ENCODE measurements at places on chromosomes 5 and 9. TPM values are rescaled to one million over a fixed set of nuclear protein-coding genes. Genes with fewer than 3 reads are reported as not detected.

DNA sequence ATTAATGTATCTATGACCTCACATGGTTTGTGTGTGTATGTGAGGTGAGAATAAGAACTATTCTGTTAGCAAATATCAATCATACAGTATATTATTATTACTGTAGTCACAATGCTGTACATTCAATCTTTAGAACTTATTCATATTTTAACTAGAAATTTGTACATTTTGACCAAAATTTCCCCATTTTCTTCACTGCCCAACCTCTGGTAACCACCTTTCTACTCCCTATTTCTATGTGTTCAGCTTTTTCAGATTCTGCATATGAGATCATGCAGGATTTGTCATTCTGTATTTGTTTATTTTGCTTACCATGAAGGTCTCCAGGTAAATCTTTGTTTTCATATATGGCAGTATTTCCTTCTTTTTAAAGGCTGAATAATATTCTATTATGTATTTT is 607.9 kb downstream of the SLCO4C1 start:
- DNase-seq, result no peak

- DNase-seq, result no peak
These were observed 2.9 kb downstream of the IPPK start for GRCh38 chr9:92666912-92667532.

DNA sequence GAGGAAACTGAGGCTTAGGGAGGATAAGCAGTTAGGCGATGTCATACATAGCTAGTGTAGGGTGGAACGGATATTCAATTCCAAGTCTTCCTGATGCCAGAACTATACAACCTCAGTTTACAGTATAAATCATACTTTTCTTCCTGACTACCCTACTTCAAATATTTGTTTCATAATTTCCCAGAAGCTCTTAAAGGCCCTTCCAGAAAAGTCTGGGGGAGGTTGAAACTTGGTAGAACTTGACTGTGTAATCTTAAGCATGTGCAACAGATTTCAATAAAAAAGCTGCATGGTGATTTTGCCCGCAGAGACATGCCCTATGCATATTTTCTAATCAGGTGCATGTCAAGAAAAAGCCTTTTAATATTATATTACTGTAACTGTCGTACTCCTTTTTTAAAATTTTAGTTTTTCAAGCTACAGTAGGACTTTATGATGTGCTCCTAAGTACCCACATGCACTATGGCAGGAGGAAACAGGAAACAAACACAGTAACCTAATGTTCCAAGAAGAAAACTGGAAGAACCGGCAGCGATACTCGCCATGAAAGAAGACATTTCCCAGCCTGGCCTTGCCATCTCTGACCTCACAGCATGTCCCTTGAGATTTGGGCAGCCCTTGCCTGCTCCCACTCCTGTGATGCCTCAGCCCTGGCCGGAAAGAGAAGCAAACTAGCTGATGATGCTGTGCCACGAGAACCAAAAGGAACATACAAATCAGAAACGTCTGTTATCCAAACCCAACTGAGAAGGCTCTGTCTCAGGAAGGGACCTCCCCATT is 266.0 kb downstream of the EFNA5 start:
- DNase-seq, result no peak

DNA sequence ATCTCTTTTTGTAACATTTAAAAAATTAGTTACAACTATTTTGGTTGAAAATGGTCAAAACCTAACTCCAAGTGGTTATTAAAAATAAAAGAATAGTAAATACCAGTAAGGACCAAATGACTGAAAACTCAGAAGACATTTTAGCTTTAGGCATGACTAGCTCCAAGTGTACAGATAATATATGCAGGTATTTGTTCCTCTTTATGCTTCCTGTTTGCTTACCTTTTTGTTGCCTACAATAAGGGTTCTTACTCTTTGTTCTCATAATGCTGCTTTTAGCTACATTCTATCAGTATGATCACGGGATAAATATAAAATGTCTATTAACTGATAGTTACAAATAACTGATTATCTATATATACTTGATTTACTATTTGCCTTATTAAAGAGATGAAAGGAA is 259.6 kb downstream of the CDH12 start:
- no peak for DNase-seq

DNA sequence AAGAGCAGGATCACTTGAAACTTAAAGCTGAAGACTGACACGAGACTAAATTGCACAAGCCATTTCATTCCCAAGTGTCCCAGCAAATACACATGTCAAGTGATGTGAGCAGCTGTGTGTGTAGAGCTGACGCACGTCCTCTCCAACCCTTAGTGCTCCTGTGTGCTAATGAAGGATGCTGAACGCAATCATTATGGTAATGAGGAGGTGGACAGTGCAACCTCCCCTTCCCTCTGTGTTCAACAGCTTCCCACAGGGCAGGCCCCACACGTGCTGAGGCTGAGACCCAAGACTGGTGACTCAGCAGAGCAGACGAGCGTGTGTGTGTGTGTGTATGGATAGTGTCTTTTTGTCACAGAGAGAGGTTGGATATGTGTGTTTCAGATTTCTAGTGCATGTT is 702.1 kb downstream of the SEMA5A start:
- DNase-seq, result no peak

GRCh38 chr5:124583469-124584350 is 162.7 kb downstream of the ZNF608 start:
- peak; percentile 19 for DNase-seq

DNA sequence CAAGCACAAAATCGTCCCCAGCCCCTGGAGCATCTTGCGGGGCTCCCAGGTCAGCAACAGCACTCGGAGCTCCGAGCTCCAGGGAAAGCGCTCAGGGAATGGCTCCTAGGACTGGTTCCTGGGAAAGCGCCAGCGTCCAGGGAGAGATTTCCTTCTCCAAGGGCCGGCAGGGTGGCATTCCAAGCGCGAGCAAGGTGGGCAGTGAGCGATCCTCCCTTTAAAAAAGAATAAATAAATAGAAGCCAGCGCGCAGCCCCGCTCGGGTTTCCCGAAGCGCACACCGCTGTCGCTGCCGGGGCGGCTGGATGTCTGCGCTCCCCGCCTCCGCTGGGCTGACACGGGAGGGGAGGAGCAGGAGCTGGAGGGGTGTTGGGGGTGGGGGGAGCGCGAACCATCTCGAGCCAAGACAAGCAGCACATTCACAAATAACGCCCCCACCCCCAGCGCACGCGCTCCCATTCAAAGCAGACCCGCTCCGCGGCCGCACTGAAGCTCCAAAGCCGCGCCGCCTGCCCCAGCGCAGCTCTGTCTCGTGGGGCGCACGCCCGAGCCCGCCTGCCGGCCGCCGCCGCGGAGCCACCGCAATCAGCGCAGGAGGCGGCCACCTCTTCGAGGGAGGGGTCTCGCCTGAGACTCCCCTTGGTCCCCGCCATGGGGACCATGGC is 327.4 kb downstream of the SH3GL2 start:
- no peak for DNase-seq

DNA sequence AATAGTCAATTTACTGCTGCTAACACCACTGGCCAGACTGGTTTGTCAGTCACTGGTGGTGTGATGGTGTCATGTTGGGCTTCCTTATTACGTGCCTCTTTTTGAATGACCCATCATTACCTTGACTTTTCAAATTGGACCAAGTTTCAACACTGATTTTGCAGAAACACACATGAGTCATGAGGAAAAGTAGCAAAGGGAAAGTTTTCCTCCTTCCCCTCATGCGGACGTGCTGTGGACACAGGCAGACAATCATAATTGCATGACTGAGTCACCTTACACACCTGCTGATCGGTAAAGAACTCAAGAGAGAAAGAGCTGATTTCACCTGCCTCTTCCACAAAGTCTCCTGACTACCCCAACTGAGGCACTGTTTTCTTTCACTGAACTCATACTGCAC is 324.5 kb downstream of the ARRDC3 start:
- DNase-seq, result no peak

DNA sequence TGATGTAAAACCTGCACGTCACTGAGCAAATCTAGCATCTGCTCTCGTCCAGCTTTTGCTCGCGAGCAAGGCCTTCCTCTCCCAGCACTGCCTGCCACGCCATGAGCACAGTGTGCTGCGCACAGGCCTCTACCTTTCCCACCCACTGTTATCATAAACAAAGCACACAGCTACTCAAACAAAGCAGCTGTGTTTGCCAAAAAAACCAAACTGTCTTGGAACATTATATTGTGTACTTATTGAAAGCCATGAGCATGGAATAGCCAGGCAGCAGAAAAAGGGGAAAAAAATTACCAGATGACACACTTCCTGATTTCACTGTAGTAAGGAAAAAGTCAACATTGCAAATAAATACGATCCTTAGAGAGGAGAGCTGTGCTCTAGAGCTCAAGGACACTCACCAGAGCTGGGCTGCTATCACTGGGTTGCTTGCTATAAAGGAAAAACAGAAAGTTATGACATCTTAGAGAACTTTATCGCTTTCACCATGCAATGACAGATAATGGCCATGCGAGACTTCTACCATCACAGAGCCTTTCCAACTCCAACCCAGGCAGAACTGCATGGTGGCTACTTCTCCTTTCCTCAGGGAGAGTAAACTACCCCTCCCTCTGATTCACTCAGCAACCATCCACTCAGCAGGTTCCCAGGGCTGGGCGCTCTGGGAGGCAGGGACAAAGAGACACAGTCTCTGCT is 69.6 kb downstream of the EPB41L4B start:
- DNase-seq, result no peak

GRCh38 chr9:26437056-26437711 is 455.4 kb downstream of the CAAP1 start:
- DNase-seq, result no peak

DNA sequence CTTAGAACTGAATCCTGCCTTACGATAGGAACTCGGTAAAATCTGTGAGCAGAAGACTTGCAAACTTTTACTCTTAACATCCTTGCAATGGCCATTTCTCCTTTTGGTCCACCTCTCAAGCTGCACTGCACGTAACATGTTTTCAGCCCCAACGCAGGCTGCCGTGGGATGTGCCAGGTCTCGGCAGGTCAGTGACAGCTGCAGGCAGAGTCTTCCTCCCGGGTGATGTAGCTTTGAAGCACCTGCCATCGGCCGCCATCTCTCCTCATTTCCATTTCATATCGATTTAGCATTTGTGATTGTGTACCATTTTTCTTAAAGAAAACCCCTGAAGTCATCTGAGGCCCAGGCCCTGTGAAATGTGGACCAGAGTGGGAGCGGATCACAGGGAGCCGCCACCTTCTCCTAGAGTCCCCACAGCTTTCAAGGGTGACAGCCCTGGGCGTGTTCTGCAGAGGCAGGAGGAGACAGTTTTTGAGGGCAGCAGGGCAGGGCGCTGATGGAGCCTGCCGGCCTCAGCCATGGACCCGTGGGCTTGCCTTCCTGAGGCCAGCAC is 25.8 kb upstream of the LPCAT1 start:
- no peak for DNase-seq

GRCh38 chr5:177162379-177162778 is 28.8 kb downstream of the NSD1 start:
- no peak for DNase-seq

The PCAT7 gene
- not detected for polyA plus RNA-seq

Data from immature natural killer cell (primary cell).